ENCODE measurements at places on chromosomes 1 and 21. TPM values are rescaled to one million over a fixed set of nuclear protein-coding genes. Genes with fewer than 3 reads are reported as not detected.

The NFASC gene
- total RNA-seq = 140 TPM

The GJA4 gene
- total RNA-seq = 35.9 TPM

DNA sequence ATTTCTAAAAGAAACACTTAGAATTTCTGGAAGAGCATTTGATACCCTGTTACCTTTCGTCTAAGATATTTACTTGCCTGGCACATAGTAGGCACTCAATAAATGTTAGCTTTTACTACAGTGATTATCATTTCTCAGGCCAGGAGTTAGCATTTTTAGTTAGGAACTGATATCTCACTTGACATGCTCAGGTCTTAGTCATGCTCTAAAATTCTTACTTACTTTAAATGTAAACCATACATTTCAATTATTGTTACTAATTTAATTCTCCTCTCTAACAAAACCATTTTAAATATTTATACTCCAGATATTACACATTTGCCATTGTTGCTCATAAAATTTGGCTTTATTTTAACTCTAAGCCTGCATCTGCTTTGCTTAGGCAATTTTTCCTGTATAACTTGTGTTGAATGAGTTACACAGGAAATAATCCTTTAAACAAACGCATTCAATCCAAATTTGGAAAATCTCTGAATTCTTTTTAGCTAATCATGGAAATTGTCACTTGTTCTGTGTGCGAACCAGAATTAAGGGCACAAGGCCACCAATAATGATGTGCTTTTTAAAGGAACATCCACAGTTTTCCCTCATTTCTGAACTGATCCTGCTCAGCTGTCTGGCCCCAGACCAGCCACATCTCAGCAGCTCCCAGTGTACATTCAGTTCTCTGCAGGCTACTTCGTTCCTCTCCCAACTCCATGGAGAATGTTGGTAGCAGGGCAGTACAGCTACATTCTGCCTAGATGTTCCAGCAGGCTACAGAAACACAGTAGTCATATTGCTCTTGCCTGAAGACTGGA, 15.6 kb downstream of the NIBAN1 start:
- no peak for DNase-seq

GRCh38 chr1:11813021-11813420, 7.0 kb downstream of the CLCN6 start:
- DNase-seq = no peak

The SCP2 gene
- total RNA-seq = 109 TPM

DNA sequence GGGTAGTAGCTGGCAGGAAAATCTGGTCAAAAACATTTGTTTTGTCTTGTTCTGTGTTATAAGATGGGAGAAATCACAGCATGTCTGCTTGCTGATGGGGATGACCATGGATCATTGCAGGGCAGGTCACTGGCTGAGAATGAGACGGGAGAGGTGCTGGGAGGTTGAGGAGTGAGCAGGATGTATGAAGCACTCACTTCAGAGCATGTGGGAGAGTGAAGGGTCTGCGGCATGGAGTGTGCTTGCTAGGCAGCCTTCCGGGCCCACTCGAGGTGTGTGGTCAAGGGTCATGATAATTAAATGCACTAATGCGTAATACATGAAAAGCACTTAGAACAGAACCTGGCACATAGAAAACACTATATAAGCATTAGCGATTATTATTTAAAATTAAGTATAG, 42.0 kb upstream of the SPOCD1 start:
- DNase-seq = no peak

GRCh38 chr1:93353286-93353685, 7.6 kb downstream of the DR1 start:
- DNase-seq = no peak

DNA sequence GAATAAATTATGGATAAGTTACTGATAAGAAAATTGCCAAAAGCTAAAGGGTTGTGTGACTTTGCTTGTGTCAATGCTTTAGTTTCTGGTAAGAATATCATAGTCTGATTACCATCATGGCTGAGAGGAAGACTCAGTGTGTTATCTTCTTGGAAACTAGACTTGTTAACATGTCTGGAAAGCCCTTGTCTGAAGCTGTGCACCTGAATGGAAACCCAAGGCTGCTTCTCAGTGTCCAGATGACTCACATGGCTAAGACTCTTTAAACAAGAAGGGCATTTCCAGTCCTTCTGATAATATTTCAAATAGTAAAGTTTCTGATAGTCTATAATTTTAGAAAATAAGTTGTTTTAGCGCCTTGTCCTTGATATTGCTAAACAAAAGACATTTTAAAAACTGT, 1092.7 kb downstream of the PLA2G4A start:
- DNase-seq = no peak

DNA sequence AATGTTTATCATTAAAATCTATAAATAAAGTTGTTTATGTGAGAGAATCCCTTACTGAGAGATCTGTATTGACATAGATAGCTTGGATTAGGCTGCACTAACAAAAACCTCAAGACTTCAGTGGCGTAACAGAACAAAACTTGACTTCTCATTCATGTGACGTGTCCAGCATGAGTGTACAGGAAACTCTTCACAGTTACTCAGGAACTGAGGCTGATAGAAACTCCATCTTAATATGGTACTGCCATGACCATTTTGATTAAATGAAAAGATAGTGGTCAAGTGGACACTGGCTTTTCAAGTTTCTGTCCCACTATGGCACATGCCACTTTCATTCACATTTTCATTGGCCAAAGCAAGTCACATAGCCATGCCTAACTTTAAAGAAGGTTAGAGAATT, 3.7 kb downstream of the ST3GAL3 start:
- no peak for DNase-seq

DNA sequence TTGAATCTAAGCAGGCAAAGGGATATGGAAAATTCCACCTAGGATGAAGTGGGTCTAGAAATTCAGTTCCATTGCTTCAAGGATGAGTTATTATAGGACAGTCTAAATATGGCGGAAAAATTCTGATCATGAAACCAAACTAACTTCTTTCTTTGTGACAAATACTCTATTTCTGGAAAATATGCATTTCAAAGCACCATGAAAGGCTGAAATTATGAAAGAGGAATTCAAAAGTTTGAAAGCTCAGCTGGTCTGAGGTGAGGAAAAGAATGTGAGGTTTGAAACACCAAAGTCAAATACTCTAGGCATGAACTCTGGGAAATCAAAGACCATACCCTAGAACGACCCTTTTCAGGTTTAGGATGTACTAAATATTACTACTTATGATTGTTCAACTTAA, 36.4 kb upstream of the COL11A1 start:
- DNase-seq = no peak

- no peak for DNase-seq
These were observed 126.9 kb downstream of the LRIG2 start for GRCh38 chr1:113199760-113200455.

DNA sequence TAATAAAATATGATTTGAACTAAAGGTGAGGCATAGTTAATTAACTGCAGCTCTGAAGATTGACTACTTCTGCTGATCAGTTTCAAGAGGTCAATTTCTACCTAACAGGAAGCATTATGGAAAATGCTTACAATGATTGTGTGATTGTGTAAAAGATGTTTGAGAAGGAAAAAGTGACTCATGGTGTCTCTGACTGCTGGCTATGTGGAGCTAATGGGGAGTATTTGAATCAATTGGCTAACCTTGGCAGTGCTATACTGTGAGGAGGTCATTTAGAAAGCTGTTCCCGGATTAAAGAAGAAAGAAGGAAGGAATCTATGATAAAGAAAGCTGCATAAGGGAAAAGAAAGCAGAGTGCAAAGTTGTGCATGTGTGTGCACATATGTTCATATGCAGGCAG, 376.5 kb downstream of the ADGRL2 start:
- DNase-seq = no peak

GRCh38 chr1:155250633-155251449, 4.4 kb downstream of the ENTREP3 start:
- peak; percentile 96 for DNase-seq

The F13B gene
- not detected for total RNA-seq

The CCDC181 gene
- 2.1 TPM for total RNA-seq

All from sciatic nerve (tissue), 2 donors.